ENCODE measurements at places on chromosomes 6 and 20.

GRCh38 chr20:10469599-10469998 is 34.5 kb downstream of the SLX4IP start:
- DNase-seq, result peak; percentile 9

DNA sequence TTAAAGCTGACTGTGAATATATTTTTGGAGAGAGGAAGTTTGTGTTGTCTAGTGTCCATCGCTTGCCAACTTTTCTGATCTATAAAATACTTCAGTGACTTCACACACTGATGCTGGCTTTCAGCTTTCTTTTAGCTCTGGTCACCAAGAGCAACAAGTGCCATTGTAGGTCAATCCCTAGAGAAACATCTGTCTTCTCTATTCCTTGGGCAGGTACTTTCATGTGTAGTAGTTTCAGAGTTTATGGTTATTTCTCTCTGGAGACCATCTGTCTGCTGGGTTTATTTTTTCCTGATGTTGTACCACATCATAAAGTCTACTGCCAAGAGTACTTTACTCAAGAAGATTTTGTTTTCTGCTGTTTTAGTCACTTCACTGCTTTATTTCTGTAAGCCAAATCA is 249.9 kb downstream of the KHDC1L start:
- no peak for DNase-seq

GRCh38 chr6:52574709-52575501 is 2.0 kb downstream of the TRAM2 start:
- no peak for DNase-seq

GRCh38 chr6:138092686-138093085 is 14.5 kb downstream of the PERP start:
- DNase-seq, result no peak

GRCh38 chr20:48100483-48100882 is 315.2 kb upstream of the SULF2 start:
- DNase-seq, result no peak

DNA sequence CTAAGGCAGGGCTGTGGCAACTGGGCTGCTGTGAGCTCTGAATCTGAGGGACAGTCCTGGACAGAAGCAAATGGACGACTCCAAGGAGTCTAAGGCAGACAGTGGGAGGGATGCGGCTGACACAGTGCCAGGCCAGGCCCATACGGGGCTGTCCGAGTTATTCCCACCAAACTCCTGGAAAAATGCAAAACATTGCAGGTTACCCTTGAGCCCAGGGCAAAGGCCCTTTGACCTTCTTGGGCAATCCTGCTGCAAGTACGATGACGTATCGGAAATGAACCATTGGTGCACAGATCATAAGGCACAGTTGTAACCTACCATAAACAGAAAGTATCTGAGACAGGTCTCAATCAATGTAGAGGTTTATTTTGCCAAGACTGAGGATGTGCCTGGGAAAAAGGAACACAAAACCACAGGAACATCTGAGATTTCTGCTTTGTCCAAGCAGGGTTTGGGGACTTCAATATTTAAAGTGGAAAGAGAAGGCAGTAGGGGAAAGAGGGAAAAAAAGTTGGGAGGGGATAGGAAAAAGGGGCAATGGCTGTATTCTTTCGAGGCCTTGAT is 118.9 kb downstream of the DACT2 start:
- DNase-seq, result no peak

DNA sequence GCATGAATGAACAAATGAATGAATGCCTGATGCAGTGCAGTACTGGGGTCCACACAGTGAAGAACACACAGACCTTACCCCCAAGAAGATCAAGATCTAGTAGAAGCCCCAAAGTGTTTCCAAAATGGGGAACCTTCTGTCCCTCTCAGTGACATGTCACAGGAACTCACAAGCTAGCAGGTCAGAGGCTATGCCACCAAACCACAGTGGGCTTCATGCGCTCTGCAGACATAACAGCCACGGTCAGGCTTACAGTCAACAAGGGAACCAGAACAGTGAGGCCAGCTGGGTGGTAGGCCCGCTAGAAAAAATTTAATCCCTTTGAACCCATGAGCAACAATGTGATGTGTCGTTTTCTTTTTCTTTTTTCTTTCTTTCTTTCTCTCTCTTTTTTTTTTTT is 20.2 kb upstream of the ARFGEF2 start:
- DNase-seq, result no peak

DNA sequence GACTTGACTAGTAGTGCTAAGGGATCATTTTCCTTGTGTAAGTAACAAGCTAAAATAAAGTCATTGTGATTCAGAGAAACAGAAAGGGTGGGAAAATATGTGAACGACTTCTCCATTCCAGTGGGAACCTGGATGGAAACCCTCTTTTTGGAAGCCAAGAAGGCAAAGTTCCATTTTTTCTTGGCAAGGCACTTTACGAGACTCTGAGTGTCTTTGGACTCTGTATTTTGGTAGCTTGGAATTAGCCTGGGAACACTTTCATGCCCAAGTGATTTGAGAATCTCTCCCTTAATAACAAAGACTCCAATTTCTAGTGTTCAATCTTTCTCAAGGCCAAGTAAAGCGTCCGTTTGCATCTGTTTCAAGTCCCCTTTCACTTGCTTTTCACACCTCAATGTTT is 100.5 kb upstream of the SASH1 start:
- no peak for DNase-seq

DNA sequence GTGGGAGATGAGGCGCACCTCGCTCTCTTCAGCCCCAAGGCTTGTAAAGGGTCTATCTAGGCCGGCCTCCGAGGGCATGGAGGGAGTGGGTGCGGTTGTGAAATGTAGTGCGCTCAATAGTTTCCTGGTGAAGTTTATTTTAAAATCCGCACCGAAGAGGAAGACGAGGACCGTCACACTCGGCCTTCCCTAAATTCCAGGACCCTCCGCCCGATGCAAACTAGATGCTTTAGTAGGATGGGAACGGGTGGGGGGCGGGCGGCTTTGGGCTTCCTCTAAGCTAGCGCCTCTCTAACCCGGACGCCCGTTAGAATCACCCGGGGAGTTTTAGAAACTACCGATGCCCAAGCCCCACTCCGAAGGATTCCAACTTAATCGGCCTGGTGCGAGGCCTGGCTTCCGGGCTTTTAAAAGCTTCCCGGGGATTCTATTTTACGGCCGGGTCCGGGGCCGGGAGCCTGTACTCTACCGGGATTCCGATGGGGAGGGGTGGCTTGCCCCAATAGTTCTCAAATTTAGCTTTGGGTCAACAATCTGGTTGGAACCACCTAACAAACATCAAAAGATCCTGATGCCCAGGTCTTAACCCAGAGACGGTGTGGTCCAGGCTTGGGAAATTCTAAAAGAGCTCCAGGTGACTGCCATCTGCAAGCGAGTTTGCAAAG is 548 bp upstream of the BCAS4 start:
- peak; percentile 85 for DNase-seq

- DNase-seq, result no peak
These were observed 36.6 kb upstream of the SCAF8 start for GRCh38 chr6:154696661-154697060.

DNA sequence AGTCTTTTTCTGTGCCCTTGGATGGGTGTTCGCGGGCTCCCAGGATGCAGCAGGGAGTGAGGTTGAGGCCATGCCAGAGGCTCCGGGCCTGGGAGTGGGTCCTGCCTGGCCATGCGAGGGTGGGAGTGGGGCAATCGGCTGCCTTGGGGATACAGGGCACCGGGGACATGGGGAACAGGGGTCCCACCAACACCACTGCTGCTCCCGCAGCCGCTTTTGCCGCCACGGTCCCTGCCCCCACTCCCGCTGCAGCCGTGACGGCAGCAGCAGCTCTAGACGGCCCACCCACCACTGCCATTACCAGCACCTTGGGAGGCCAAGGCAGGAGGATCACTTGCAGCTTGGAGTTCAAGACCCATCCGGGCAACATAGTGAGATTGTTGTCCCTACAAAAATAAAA is 35.3 kb upstream of the FAM50B start:
- DNase-seq, result no peak

DNA sequence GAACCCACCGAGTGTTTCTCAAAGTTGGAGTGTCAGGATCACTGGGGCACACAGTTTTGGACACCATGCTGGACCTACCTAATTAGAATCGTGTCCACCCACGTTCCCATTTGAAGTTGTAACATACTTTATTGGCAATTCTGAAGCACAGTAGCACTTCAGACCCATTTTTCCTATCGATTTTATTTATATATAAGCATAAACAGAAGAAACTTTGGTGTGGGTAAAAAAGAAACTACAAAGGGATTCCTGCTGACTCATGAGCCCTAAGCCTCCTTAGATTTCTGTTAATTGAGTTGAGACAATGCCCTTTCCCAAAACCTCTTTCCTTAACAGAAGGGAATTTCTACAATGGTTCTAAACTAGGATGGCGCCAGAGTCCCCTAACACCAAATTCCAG is 398.0 kb downstream of the CDKAL1 start:
- DNase-seq, result no peak

- DNase-seq, result no peak
These were observed 62.7 kb upstream of the SLC2A12 start for GRCh38 chr6:134114918-134115714.

DNA sequence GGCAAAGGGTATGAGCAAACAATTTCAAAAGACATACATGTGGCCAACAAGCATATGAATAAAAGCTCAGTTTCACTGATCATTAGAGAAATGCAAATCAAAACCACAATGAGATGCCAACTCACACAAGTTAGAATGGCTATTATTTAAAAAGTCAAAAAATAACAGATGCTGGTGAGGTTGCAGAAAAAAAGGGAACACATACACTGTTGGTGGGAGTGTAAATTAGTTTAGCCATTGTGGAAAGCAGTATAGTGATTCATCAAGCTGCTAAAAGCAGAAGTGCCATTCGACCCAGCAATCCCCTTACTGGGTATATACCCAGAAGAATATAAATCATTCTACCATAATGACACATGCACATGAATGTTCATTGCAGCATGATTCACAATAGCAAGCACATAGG is 6.7 kb upstream of the KHDC1L start:
- DNase-seq, result no peak

DNA sequence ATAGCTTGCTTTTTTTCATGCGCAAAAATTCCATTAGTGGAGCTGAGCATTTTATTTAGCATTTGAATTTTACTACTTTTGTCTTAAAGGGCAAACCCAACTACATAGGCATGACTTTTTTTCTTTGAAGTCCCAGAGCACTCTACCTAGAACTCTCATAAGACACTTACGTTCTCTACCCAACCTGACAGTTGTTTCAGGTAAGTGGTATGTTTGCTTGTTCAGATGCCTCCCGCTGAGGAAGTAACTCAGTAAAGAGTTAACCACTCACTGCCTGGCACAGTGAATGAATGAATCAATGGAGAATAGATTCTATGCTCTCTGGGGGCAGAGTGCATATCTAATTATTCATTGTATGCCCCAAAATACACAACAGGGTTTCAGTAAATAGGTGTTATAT is 212.3 kb upstream of the PRDM1 start:
- no peak for DNase-seq

DNA sequence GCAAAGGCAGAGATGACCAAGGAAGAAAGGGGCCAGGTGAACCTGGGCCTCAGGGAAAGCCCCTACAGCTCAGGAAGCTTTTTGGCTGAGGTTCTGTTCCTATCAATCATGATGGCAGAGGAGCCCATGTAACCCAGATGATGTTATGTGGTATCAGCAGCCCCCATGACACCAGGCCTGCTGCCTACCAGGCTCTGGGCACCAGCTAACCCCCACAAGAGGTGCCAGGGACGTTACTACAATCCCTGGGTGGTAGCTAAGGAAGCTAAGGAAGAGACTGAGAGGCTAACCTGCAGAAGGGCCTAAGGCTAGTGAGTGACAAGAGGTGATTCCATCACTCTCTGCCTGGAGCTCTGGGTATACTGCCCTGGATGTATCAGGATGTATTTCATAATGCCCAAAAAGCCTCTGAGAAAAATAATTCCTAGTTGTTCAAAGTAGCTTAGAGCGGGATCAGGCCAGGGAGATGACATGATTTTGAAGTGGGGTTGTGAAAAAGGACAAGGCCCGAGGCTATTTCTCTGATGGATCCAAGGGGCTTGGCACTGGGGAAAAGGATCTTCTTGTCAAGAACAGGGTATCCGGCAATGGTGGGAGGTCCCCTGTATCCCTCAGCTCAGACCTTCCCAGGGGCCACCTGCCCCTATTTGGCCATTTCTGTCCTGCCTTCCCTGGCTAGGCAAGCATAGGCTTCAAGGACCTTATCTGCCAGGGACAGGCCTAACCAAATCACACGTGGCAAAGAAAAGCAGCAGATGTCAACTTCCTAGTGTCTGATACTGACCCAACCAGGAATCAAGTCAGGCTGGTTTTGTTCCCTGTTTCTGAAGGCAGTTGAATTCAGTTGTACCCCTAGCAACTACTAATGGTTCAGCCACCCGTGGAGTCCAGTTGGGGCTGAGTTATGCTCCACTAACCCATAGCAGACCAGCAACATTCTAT is 41.3 kb downstream of the PANK2 start:
- DNase-seq, result no peak

GRCh38 chr6:37033255-37033654 is 27.8 kb downstream of the FGD2 start:
- no peak for DNase-seq

- no peak for DNase-seq
These were observed 196.8 kb upstream of the NRSN1 start for GRCh38 chr6:23929201-23929600.

GRCh38 chr6:89134723-89135122 is 11.1 kb upstream of the PM20D2 start:
- no peak for DNase-seq

DNA sequence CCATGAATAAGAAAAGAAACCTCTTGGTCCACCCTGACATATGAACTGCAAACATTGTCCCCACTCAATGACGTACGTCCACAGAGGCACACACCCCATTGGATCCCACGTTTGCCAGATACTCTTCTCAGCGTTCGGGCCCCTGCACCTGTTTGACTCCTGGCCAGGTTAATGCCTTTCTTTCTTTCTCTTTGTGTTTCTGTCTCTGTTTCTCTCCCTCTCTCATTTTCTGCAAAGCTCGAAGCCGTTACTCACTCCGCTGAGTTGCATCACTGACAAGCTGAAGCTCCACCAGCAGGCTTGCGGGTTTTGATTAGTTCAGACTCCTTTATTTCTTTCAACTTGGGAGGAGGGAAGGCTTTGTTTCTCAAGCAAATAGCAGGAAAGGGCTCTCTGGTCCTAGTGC is 135.5 kb upstream of the SUPT3H start:
- no peak for DNase-seq

DNA sequence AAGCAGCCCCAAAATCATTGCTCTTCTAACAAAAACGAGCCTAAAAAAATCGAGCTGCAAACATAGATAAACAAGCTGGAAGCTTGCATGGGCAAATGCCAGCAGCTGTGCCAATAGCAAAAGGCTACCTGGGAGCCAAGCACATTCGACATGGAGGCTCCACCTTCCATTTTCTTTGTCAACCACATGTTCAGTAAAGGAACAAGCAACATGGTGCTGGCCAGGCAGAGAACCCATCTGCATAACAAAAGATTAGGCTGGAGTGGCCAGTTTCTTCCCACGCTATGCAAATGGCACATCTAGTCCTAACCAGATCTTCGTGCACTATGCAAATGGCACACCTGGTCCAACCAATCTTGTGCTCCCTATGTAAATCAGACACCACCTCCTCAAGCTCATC is 110.5 kb downstream of the KIF16B start:
- DNase-seq, result no peak

DNA sequence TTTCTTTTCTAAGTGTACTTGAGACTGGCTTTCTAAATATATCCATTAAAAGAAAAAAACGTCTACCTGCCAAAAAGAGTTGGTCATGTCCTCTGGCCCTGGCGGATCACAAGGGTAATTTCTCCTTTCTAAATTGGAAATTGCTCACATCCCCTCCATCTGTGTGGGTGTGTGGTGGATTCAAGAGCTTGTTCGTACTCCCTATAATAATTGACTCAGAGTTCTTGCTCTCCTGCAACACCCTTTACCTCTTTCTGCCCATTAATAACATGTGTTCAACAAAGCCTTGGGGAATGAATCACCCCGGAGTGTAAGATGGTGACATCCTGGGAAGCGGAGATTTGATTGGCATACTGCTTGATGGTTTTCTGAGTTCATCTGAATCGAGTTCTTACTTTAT is 263.8 kb downstream of the ALDH8A1 start:
- no peak for DNase-seq
